ENCODE measurements at places on chromosomes 6 and 20.

DNA sequence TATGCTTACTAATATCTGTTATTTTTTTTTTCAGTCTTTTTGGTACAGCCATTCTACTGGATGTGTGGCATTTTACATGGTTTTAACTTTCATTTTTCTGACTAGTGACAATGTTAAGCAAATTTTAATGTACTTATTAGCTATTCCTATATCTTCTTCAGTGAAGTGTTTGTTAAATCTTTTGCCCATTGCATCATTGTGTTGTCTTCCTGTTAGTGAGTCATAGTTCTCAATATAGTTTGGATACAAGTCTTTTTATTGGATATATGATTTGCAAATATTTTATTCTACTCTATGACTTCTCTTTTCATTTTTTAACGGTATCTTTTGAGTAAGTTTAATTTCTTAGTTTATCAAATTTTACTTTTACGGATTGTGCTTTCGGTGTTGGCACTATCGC lies 519.4 kb downstream of the CDKAL1 start:
- no peak for DNase-seq

- DNase-seq = no peak
Observed at GRCh38 chr6:44699082-44699481, 311.6 kb downstream of the CDC5L start.

- DNase-seq = peak; percentile 67
Observed at GRCh38 chr20:47274401-47275108, 81.9 kb downstream of the ZMYND8 start.

DNA sequence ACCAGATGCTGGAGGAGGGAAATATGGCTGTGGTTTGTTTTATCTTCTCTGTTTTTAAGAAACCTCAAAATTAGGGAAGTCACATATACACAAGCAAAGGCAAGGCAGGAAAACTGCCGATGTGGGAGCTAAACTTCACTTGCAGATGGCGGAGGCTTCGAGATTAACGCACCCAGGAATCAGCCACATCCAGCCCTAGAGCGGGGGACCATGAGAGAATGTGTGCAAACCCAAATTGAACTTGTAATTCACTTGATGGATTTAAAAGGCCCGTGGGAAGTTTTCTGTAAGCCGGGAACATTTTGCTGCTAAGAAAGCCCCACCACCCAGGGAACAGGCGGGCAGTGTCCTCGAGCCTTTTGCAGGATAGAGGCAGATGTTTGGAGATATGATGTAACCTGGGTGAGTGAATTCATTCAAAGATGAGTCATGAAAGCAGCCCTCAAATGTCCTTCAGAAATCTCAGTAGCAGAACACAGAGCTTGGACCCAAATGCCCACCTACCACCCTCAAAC lies 39.9 kb downstream of the PREX1 start:
- no peak for DNase-seq

DNA sequence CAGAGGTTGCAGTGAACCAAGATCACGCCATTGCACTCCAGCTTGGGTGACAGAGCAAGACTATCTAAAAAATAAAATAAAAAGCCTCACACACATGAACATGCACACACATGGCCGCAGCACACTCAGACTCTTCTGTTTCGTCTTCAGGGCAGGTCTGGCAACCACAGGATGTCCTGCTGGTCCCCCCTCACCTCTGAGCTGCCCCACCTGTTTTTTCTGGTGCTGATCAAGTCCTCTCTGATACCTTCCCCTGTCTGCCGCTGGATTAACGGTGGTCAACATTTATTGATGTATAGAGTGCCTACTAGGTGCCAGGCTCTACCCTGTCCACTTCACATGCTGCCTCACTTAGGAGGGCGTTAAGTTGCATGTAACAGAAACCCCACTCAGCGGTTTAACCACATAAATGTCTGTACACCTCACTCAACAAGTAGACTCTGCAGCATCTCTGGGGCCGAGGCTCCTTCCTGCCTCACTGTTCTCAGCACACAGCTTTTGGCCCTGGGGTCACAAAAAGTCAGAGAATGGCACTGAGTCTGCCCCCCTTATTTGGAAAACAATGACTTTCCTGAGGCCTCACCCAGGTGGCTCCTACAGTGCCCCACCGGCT lies 4.5 kb upstream of the AP5S1 start:
- DNase-seq = no peak

DNA sequence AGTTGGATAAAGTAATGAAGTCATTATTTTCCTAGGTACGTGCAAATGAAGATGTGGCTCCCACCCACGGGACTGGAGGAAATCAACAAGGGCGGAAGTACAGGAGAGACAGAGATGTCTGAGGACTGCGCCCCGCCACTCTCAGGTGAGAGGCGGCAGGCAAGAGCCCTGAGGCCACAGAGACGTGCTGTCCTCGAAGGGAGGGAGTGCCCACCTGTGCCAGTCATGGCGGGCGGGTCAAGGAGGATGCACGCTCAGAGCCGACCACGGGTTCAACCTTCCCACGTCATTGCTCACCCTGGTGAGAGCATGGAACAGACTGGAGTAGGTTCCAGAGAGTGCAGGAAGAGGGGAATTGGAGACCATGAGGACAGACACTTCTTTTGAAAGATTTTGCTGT lies 12.7 kb downstream of the CST8 start:
- DNase-seq = no peak

- DNase-seq = no peak
Observed at GRCh38 chr6:106223300-106223930, 102.1 kb downstream of the ATG5 start.

- no peak for DNase-seq
Observed at GRCh38 chr6:169292338-169293124, 38.9 kb upstream of the THBS2 start.

DNA sequence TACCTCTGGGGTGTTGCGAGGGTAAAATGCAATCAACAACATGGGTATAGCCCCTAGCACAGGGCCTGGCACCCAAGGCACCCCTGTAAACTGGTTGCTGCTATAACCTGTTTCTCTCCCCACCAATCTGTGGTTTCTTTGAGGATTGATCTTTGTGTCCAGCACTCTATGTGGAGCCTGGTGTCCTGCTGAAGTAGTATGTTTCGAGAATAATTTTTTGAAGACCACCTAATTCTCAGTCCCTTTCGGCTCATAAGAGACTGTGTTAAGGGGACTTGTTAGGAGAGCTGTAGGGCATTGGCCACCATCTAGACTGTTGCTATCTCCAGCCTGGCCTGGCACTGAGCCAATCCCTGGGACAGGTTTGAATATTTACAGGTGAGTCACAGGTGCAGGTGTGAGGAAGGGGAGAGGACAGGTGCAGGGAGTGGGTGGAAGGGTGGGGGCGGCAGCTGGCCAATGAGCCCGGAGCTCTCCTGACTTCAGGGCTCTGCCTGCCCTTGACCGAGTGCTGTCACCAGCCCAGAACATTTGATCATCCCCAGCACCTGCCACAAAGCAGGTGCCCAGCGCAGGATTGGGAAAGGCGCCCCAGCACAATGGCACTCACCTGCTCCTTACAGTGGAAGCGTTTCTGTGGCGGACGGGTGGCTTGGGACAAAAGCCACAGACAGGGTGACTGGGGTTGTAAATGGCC lies 8.1 kb upstream of the C20orf144 start:
- no peak for DNase-seq

DNA sequence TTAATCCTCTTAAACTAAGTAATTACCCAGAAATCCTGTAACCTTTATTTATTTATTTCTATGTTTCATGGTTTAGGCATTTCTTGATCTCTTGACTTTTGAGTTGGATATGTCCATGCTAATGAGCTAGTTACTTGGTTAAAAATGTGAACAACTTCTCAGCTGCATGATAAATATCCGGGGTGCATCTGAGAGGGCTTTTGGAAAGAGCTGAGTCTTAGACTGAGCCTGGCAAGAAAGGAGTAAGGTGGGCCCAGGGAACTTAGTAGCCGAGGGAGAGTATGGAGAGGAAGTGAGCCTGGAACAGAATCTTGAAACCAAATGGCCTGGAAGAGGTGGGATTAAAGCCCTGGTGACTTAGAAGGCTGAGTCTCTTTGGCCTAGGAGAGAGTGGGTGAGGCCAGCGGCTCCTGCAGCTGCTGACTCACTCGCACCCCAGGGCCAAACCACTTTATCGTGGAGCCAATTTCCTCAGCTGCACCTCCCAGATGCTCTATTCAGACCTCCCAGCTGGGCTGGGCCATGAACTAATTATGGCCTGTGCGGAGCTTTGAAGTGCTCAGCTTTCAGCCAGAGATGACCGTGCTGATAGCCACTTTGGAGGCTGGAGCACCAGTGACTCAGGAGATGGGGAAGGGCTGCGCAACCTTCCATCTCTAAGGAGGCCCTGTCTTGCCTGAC lies 19.1 kb downstream of the TGM3 start:
- DNase-seq = no peak

DNA sequence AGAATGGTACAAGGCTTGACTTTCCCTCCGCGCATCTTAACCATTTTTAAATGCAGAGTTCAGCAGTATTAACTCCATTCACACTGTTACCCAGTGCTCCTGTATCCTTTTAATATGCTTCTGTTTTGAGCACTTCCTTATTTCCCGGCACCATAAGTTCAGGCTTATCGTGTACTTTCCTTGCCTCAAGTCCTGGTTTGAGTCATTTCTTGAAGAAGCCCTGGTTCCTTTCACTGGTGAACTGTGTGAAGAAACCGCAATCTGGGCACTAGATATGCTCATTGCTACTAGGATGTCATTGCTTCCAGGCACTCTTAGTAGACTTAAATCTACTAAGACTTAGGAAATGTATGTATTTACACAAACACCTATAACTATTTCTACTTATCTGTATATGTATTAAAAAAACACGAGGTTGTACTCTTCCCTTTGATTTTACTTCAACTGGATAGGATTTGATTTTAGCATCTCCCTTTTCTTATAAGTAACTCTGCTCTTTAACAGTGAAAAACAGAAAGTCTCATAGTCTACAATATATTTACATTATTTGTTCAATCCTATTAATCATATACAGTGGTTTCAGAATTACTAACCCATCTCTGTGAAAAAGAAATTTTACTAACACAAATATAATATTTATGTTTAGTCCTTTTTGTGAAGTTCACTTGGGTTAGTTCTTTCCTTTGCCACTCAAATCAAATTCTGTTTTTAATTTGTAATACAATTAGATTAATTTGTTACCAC lies 135.5 kb downstream of the CDKAL1 start:
- DNase-seq = no peak

GRCh38 chr6:155454008-155454407 lies 1.6 kb downstream of the NOX3 start:
- DNase-seq = no peak

- no peak for DNase-seq
Observed at GRCh38 chr6:15343490-15344191, 97.8 kb downstream of the JARID2 start.

DNA sequence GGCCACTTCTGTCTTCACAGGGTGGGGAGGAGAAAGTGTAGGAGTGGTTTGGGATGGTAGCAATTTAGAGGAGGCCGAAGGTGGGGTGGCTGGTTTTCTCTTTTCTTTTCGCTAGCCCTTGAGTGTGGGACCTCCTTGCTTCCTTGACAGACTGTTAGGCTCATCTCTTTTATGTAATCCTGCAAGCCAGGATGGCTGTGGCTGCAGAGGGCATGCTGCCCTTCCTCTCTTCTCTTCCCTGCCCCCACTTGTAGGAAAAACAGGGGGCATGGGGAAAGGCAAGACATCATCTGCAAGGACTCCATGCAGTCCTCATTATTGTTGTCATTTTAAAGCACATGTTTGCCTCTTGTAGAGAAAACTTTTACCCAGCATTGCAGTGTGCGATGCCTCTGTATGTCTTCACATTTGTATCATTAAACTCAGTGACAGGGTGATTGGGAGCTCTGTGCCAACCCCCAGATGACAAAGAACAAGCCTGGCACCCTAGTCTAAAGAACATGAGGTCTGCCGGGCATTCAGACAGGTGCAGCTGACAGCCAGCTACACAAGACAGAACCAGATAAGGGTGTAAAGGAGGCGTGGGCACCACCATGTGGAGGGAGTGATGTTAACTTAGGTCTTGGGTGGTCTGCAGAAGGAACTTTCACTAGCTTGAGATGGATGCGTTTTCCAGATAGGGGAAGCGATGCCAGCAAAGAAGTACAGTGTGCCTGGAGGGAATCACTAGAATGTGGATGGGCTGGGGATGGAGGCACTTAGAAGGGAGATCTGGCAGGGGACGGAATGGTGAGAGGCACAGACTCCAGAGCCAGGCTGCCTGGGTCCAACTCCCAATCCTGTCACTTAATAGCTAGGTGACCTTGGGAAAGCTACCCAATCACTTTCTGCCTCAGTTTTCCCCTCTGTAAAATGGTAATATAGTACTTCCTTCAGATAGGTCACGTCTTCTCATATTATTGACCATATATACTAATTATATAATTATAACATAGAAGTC lies 207.6 kb downstream of the TBC1D7 start:
- DNase-seq = no peak

- DNase-seq = no peak
Observed at GRCh38 chr6:42834056-42834455, 45.4 kb upstream of the RPL7L1 start.

- DNase-seq = no peak
Observed at GRCh38 chr20:19992996-19993908, 23.9 kb upstream of the NAA20 start.

GRCh38 chr20:24986436-24987015 lies 6.0 kb downstream of the APMAP start:
- DNase-seq = no peak

DNA sequence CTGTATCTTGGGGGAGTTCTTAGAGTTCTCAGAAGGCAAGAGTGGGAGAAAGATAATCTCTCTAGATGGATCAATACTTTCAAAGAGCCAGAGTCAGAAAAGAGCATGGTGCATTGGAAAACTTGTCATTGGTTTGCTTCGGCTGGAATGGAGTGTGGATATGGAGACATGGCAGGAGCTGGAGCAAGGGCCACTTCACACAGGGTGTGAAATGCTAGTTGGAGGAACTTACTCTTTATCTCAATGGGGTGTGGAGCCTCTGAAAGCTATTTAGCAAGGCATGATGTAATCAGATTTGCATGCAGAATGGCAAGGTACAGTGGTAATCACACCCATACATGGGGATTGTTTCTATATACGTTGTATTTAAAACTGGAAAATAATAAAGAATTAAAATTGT lies 31.5 kb upstream of the PAQR8 start:
- no peak for DNase-seq

DNA sequence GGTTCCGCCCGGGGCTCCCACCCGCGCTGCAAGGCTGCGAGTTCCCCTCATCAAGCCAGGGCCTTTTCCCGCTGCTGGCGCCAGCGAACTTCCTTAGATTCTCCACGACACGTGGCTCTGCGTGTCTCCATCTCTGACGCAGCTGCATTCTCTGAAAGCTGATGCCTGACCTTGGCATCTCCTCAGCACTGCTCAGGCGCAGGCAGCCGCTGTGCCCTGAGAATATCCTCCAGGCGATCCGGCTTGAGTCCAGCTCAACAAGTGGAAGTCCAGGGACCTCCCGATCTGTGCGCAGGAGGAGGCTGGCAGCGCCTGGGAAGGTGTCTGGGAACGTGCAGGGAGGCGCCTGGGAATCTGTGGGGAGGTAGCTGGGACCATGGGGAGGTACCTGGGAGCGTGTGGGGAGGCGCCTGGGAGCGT lies 171.2 kb upstream of the THBS2 start:
- no peak for DNase-seq

GRCh38 chr6:38149531-38149930 lies 330.0 kb downstream of the ZFAND3 start:
- no peak for DNase-seq
